ENCODE measurements at places on chromosomes 2 and 18.

GRCh38 chr18:55830544-55830943 lies 242.6 kb upstream of the TCF4 start:
- no peak for DNase-seq

- DNase-seq, result no peak
Measured at GRCh38 chr2:65913813-65914212, 481.4 kb upstream of the SPRED2 start.

DNA sequence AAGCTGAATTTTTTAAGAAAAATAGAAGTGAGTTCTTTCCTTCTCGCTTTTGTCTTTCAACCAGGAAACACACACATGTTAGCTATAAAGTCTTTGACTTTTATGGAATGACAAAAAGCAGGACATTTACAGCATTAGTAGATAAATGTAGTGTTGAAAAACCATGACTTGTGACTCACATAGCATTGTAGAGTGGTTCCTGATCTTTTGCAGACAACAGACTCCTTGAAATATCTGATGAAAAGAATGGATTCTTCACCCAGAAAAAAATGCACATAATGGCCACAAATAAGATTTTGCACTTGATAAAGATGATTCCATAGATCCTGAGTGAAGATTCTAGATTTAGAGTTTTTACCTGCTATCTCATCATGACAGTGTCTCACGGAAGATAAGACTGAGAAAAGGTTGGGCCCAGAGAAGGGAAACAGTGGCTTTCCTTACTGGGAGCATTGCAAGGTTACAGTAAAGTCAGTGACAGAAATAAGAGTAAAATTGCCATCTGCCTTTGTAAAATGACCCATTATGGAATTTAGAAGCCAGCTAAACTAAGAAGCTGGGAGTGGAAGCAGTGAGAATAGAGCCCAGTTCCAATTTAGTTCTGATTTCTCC lies 14.0 kb downstream of the SMARCAL1 start:
- DNase-seq, result no peak

- DNase-seq, result no peak
Measured at GRCh38 chr18:13161276-13161899, 57.2 kb upstream of the LDLRAD4 start.

DNA sequence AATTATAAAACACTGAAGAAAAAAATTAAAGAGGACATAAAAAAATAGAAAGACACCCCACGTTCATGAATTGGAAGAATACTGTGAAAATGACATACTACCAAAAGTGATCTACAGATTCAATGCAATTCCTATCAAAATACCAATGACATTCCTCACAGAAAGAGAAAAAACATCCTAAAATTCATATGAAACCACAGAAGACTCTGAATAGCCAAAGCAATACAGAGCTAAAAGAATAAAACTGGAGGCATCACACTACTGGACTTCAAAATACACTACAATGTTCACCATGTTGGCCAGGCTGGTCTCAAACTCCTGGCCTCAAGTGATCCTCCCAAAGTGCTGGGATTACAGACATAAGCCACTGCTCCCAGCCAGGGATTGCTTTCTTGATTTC lies 56.3 kb downstream of the TLK1 start:
- DNase-seq, result no peak

- DNase-seq, result no peak
Measured at GRCh38 chr2:170647741-170648436, 67.2 kb upstream of the SP5 start.

- DNase-seq, result no peak
Measured at GRCh38 chr18:47746615-47747014, 183.8 kb downstream of the SMAD2 start.

- DNase-seq, result no peak
Measured at GRCh38 chr2:239598732-239599090, 197.9 kb upstream of the HDAC4 start.

DNA sequence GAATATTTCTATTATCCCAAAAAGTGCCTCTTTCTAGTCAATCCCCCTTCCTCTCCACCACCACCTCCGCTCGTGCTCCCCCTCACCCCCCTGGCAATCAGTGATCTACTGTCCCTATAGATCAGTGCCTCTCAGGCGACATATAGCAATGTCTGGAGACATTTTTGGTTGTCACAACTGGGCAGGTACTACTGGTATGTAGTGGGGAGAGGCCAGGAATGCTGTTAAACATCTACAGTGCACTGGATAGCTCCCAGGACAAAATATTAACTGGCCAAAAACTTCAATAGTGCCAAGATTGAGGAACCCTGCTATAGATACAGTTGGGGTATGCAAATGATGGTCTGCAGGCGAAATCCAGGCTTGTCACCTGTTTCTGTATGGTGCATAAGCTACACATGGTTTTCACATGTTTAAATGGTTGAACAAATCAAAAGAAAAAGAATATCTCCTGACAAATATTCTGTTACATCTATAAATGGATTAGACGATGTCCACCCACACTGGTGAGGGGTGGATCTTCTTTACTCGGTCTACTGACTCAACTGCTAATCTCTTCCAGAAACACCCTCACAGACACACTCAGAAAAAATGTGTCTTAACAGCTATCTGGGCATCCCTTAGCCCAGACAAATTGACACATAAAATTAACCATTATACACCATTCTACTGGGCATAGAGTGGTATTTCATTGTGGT lies 25.5 kb downstream of the DPYSL5 start:
- no peak for DNase-seq

DNA sequence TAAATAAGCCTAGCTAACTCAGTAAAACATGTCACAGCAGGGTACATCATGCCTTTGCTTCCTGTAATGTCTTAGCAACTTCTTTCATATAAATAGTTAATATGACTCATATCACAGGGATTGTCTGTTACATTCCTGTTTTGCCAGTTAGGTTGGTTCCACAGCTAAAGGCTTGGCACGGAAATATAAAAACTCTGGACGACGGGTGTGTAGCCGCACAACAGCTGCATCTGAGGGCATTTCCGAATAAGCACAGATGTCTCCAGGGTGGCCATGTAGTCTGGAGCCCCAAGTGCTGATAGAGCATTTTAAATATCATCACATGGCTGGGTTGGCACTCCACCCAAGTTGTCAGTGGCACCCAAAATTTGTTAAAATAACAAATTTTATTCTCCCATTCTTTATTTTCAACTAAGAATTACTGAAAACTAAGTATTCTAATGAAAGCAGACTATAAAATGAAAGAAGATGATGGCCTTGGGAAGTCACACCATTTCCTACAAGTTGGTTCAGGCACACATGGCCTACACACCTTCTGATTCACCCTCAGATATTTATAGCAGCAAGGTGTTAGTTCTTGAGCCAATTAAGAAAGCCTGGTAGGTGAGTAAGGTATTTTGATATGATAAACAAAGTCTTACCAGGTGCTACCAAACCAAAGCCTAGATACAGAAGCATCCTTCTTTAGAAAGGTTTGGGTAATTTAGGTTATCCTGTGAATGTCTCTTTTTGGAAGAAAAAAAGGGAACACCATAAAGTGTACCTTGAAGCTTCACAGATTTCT lies 61.8 kb upstream of the STK17B start:
- DNase-seq, result peak; percentile 53

DNA sequence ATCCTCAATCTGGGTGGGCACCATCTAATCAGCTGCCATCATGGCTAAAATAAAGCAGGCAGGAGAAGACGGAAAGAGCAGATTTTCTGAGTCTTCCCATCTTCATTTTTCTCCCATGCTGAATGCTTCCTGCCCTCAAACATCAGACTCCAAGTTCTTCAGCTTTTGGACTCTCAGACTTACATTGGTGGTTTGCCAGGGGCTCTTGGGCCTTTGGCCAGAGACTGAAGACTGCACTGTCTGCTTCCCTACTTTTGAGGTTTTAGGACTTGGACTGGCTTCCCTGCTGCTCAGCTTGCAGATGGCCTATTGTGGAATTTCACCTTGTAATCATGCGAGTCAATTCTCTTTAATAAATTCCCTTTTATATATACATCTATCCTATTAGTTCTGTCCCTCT lies 36.6 kb downstream of the DIPK1C start:
- DNase-seq, result peak; percentile 63

DNA sequence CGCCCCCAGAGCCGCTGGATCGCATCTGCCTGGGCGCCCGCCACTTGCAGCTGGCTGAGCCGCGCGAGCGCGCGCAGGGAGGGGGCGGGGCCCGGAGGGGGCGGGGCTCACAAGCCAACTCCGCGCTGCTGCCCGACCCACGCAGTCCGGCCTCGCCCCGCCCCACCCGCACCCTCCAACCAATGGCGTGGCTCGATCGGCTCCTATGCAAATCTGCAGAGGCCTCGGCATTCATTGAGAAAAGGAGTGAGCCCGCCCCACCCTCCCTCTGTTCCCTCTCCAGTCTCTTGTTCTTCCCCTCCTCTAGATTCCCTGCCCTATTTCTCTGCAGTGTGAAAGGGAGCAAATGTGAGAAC lies at the start of gene ALK:
Gene ALK (minus strand): TSS at position 27 of the 356 bp plus-strand sequence. CDS start 927 bp downstream, outside the sequence.
- DNase-seq, result peak; percentile 91

DNA sequence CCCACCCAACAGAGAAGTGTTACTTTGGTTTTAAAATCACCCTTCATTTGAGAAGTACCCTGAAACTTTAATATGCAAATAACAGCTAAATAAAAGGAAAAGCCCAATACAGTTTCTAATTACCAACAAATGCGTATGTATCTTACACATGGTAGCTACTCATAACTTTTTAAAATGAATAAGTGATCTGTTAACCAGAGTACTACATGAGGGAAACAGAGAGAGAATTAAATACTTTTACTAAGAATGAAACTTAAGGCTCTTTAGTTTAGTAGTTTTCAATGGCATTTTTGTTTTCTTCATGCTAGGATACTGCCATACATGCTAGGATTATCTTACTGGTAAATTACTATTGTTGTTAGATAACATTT lies 39.1 kb upstream of the NABP1 start:
- no peak for DNase-seq

GRCh38 chr2:24163186-24163585 lies 11.7 kb upstream of the FAM228A start:
- DNase-seq, result no peak

GRCh38 chr18:46418663-46419260 lies 238.3 kb downstream of the LOXHD1 start:
- peak; percentile 71 for DNase-seq

DNA sequence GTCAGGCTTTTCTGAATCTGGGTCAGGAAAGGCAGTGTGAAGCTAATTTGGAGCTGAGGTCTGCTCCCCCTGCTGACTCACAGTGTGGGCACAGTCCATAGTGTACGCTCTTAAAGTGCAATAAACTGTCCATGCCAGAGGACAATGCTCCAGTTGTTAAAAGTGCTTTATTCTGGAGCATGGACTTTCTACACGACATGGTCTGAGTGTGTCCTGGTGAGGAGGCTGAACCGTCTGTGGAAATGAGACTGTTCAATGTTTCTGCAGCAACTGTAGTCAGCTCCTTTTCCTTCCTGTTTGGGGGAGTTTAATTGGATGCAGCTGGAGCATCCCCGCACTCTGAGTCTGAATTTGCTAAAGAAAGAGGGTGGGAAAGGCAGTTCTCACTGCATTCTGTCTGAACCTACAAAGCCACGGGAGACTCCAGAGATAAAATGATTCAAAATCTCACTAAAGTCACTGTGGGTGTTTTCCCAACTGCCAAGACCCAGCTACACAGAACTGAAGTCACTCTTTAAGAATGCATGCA lies 110.2 kb upstream of the TRIB2 start:
- DNase-seq, result no peak

DNA sequence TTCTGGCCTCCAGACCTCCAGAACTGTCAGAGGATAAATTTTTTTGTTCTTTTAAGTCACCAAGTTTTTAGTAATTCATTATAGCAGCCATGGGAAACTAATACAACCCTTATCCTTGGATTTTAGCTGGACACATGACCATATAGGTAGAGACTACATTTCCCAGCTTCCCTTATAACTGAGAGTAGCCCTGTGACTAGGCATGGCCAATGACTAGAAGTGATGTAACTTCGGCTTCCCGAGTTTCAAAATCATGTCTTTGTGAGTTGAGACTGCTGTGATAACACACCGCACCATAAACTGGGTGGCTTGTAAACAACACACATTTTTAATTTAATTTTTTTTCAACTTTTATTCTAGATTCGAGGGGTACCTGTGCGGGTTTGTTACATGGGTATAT lies 134.0 kb upstream of the SERTAD2 start:
- DNase-seq, result no peak

DNA sequence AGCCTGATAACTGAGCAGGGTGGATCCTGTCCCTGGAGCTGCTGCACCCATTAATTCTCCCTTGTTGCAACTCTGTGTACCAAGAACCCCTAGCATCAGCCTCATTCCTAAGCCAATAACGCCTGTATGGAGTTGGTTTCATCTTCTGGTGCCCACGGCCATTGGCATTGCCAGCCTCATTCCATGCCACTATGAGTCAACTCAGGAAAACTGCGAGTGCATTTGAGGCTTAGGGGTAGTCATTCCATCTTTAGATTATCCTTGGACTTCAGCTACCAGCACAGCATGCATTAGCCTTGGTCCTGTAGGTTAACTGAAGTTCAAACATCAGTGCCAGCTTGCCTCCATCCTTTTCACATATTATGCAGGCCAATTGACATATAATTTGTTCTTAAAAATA lies 1.4 kb upstream of the TRIM54 start:
- no peak for DNase-seq

DNA sequence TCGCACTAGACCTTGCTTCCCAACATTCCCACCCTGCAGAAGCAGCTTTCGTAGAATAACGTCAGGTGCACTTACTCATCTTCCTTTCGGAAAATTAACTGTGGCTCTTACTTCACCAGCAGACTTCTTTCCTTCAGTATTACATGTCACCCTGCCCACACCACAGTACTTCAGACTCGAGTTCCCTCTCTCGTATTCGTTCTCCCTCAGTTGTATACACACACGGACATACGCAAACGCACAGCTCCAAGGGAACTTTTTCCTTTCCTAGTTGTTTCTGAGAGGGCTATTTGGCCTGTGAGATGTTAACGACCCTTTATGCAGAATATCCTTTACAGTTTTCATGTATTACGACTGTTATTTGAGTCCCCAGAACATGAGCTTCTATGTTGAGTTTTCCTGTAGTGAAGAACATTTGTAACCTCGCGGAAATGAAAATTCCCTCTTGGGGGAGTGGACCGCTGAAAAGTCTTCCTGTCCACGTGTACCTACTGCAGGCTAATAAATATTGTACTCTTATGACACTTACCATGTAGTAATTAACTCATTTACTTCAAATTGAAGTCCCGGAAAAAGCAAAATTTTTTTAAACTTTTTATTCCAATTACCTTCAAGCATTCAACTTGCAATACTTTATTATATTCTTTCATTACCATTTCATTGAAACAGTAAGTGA lies 908 bp downstream of the ERLEC1 start:
- no peak for DNase-seq

DNA sequence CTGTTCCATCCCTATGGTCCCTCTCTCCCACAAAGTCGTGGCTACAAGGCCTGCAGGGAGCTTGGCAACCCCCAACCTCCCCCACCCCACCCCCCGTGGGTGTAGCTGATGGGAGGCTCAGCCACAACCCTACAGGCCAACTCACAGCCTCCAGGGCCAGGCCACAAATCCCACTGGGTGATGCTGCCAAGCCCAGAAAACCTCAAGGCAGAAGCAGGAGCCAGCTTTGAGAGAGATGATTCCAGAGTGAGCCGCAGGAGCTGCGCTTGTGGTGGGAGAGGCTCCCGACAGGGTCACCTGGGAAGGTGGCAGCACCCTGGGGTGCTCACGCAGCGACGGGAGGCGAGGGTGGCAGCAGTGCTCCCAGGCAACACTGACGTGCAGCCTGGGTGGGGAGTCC lies 44.8 kb downstream of the ADCY3 start:
- DNase-seq, result no peak

Data from Right ventricle myocardium superior (tissue), 1 donor.